ENCODE measurements at places on chromosomes 12 and 14. TPM values are rescaled to one million over a fixed set of nuclear protein-coding genes. Genes with fewer than 3 reads are reported as not detected.

DNA sequence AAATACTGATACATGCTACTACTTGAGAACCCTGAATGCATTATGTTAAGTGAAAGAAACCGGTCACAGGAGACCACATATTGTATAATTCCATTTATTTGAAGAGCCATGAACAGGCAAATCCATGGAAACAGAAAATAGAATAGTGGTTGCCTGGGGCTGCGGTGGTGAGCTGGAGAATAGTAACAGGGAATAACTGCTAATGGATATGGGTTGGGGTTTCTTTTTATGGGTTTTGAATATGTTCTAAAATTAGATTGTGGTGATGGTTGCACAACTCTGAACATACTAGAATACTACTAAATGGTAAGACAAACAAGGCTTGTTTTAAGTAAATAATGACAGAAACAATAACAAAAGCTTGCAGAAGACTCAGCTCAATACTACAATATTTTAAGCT, 293.0 kb downstream of the BTG1 start:
- H3K27ac ChIP-seq: no peak overlapping the region
- H3K4me3 ChIP-seq: no peak overlapping the region
- H3K27me3 ChIP-seq: no peaks in the 10 kb centered on the region
- no peak for DNase-seq

GRCh38 chr14:24422694-24423601, 6.5 kb downstream of the CBLN3 start:
- no peak for DNase-seq
- no peak overlapping the region for H3K27ac ChIP-seq
- H3K4me1 ChIP-seq: peaks cover 11% of the 10 kb centered on the region
- no peak overlapping the region for H3K4me3 ChIP-seq
- H3K36me3 ChIP-seq: no peaks in the 10 kb centered on the region
- peaks cover 7% of the 10 kb centered on the region for H3K27me3 ChIP-seq

GRCh38 chr14:35341454-35341750, 49.2 kb downstream of the PSMA6 start:
- DNase-seq: no peak
- no peaks in the 10 kb centered on the region for H3K27me3 ChIP-seq
- H3K27ac ChIP-seq: no peak overlapping the region
- H3K36me3 ChIP-seq: no peaks in the 10 kb centered on the region

GRCh38 chr12:12392413-12392812, 35.5 kb downstream of the BORCS5 start:
- no peaks in the 10 kb centered on the region for H3K27me3 ChIP-seq
- DNase-seq: no peak
- H3K4me3 ChIP-seq: no peak overlapping the region
- no peak overlapping the region for H3K27ac ChIP-seq

- no peaks in the 10 kb centered on the region for H3K36me3 ChIP-seq
- H3K4me1 ChIP-seq: peaks cover 6% of the 10 kb centered on the region
- no peak for DNase-seq
Observed at GRCh38 chr12:128671528-128672042, 152.2 kb downstream of the SLC15A4 start.

Gene CAPS2
- 3.8 TPM for total RNA-seq
